Lung microvascular endothelial cell (primary cell): ENCODE measurements at places on chromosomes 5 and 9. TPM values are rescaled to one million over a fixed set of nuclear protein-coding genes. Genes with fewer than 3 reads are reported as not detected.

The PCDHB8 gene
- 0.40 and 0.44 TPM in 2 replicates for total RNA-seq

The JAKMIP2 gene
- total RNA-seq = not detected in 2 replicates

The JAK2 gene
- 3.7 and 7.1 TPM in 2 replicates for total RNA-seq

The PCDHA3 gene
- total RNA-seq = 0.20 and 0.22 TPM in 2 replicates

The PLPP7 gene
- total RNA-seq = 1.5 and 2.0 TPM in 2 replicates

The BTNL9 gene
- under 0.01 TPM in 2 replicates for total RNA-seq

The LYRM7 gene
- total RNA-seq = 3.1 and 4.4 TPM in 2 replicates

The CER1 gene
- total RNA-seq = not detected in 2 replicates

The SH3RF2 gene
- 0.22 TPM in 1 of 2 replicates, not detected in the other for total RNA-seq

The MLLT3 gene
- 3.8 and 4.1 TPM in 2 replicates for total RNA-seq

The SLC6A18 gene
- total RNA-seq = not detected in 2 replicates

The NR2F1 gene
- total RNA-seq = 30.5 and 118 TPM in 2 replicates

The TMOD1 gene
- 0.65 and 0.79 TPM in 2 replicates for total RNA-seq

The BRD3 gene
- 7.1 and 7.6 TPM in 2 replicates for total RNA-seq

The CYFIP2 gene
- total RNA-seq = 1.6 and 8.7 TPM in 2 replicates

The COL23A1 gene
- under 0.01 and 0.40 TPM in 2 replicates for total RNA-seq

The CAPSL gene
- total RNA-seq = not detected in 2 replicates

The DTWD2 gene
- total RNA-seq = 1.7 and 2.6 TPM in 2 replicates

The LHFPL2 gene
- total RNA-seq = 24.4 and 31.2 TPM in 2 replicates

The GRXCR2 gene
- total RNA-seq = not detected in 2 replicates

The HINT2 gene
- total RNA-seq = 2.6 and 10.7 TPM in 2 replicates

The TMEM252 gene
- total RNA-seq = not detected in 2 replicates

The ZNF879 gene
- total RNA-seq = 3.3 and 5.2 TPM in 2 replicates

The OCLN gene
- 1.3 and 2.8 TPM in 2 replicates for total RNA-seq

The MSMP gene
- 60.9 and 61.5 TPM in 2 replicates for total RNA-seq

The PDZD2 gene
- 0.20 and 1.3 TPM in 2 replicates for total RNA-seq

The SMIM32 gene
- not detected in 2 replicates for total RNA-seq

The CAVIN4 gene
- total RNA-seq = 1.8 and 2.0 TPM in 2 replicates

The PCDHGB6 gene
- 1.3 and 2.4 TPM in 2 replicates for total RNA-seq

The ORM1 gene
- not detected in 2 replicates for total RNA-seq

The FOXD4 gene
- total RNA-seq = under 0.01 and 0.20 TPM in 2 replicates

The FBN2 gene
- total RNA-seq = 0.60 and 0.87 TPM in 2 replicates

The SLC34A1 gene
- not detected in 2 replicates for total RNA-seq

The ADAMTS13 gene
- total RNA-seq = 0.44 and 0.60 TPM in 2 replicates

The RNF208 gene
- 0.22 TPM in 1 of 2 replicates, not detected in the other for total RNA-seq

The NSMF gene
- 11.6 and 15.3 TPM in 2 replicates for total RNA-seq

The CCNJL gene
- total RNA-seq = 3.5 and 6.3 TPM in 2 replicates

The NR5A1 gene
- not detected in 2 replicates for total RNA-seq

The GBGT1 gene
- 19.4 and 27.8 TPM in 2 replicates for total RNA-seq

The FRRS1L gene
- total RNA-seq = under 0.01 TPM in 1 of 2 replicates, not detected in the other

The CDO1 gene
- 0.65 TPM in 1 of 2 replicates, not detected in the other for total RNA-seq

The BAAT gene
- total RNA-seq = not detected in 2 replicates

The CACNA1B gene
- total RNA-seq = under 0.01 TPM in 2 replicates

The TRPM3 gene
- 0.40 and 1.1 TPM in 2 replicates for total RNA-seq

The FBP2 gene
- not detected in 2 replicates for total RNA-seq

The CCDC180 gene
- total RNA-seq = 0.44 and 1.6 TPM in 2 replicates

The CATSPER3 gene
- under 0.01 and 0.22 TPM in 2 replicates for total RNA-seq

The FIBCD1 gene
- total RNA-seq = not detected in 2 replicates

The DOK3 gene
- 0.79 and 2.0 TPM in 2 replicates for total RNA-seq

The FAM221B gene
- total RNA-seq = not detected in 2 replicates
